Activated CD4-positive, CD25-positive, alpha-beta regulatory T cell treated with anti-CD3 and anti-CD28 coated beads, Interleukin-2, amount 50 U/mL, for 72 hours (primary cell): ENCODE measurements at places on chromosomes 13 and 19.
A peak's percentile ranks its signal among the peaks of the same experiment; 100 is the strongest.

DNA sequence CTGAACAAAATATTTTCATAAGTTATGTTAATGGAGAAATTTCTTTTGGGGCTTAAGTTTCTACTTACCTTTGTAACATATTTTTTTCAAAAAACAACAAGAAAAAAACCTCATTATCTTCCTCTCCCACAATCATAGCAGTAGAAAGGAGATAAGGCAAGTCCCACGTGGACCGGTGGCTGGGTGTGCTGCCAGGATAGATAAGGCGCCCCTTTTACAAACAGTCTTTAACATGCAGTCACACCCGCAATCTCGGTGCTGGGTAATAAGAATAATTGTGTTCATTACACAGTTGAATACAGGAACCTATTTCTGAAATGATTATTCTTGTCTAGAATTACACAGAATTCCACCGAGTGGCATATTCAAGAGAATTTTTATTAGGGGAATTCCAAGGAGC is 1202.3 kb downstream of the UQCRFS1 start:
- no peak for DNase-seq

DNA sequence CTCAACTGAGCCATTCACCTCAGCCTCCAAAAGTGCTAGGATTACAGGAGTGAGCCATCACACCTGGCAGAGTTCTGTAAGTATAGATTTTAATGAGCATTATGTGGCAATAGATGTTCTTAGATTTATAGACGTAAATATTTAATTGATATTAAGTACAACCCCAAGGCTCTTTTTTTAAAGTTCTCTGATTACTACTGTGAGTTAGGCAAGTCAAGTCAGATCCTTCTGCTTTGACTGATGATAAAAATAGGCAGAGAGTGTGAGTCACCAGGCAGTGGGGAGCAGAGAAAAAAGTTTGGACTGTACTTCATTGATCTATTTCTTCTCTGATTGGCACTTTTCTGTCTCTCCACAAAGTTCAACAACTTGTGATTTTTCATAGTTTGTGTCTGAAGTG is 1379.9 kb downstream of the UQCRFS1 start:
- DNase-seq, result no peak

GRCh38 chr13:87274209-87274819 is 396.9 kb upstream of the SLITRK5 start:
- DNase-seq, result no peak

- no peak for DNase-seq
Observed at GRCh38 chr19:39826311-39826945, 7.5 kb downstream of the DYRK1B start.

DNA sequence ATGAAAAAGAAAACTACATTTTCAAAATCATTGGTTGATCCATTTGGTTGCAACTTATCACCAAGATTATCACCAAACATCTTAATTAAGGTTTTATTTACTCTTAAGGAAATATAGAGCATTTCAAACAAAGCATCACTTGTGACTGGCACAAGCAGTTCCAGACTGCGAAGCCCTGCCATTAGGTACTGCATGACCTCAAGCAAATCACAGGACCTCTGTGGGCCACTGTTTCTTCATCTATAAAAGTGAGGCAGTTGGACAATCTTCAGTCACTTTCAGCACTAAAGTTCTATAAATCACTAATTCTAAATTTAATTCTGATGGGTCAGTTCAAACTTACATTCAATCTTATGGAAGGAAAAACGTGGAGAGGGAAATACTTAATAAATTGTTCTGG is 2.0 kb downstream of the ELF1 start:
- no peak for DNase-seq

GRCh38 chr13:31160857-31161556 is 697 bp downstream of the HSPH1 start:
- peak; percentile 63 for DNase-seq

- DNase-seq, result no peak
Observed at GRCh38 chr13:94170145-94170571, 309.3 kb downstream of the DCT start.

- DNase-seq, result no peak
Observed at GRCh38 chr13:109348519-109349258, 437.7 kb downstream of the IRS2 start.

- no peak for DNase-seq
Observed at GRCh38 chr13:97879646-97880310, 73.7 kb upstream of the IPO5 start.

DNA sequence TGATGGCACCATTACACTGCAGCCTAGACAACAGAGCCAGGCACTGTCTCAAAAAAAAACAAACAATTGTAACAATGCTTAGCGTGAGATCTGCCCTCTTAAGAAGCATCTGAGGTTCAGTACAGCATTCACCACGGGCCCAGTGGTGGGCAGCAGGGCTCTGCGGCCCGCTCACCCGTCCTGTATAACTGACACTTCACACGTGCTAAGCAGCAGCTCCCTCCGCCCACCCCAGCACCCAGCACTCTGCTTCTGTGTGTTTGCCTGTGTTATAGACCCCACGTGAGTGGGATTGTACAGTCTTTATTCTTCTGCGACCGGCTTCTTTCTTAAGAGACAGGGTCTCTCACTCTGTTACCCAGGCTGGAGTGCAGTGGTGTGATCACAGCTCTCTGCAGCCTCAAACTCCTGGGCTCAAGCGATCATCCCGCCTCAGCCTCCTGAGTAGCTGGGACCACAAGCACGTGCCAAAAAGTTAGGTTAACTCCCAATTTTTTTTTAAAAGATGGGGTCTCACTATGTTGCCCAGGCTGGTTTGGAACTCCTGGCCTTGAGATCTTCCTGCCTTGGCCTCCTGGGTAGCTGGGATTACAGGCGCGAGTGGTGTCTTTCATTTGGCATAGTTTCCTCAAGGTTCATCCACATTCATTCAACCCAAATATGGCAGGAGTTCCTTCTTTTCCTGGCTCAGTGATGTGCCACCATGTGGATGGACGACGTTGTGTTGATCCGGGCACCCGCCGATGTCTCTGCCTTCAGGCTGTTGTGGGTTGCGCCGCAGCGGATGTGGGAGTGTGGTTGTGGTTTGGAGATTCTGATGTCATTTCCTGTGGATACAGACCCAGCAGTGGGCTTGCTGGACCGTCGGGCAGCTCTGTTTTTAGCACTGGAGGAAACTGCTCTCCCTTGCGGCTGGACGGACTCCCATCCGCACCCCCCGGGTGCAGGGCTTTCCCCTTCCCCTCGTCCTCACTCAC is 170.0 kb downstream of the KDM4B start:
- DNase-seq, result peak; percentile 88

DNA sequence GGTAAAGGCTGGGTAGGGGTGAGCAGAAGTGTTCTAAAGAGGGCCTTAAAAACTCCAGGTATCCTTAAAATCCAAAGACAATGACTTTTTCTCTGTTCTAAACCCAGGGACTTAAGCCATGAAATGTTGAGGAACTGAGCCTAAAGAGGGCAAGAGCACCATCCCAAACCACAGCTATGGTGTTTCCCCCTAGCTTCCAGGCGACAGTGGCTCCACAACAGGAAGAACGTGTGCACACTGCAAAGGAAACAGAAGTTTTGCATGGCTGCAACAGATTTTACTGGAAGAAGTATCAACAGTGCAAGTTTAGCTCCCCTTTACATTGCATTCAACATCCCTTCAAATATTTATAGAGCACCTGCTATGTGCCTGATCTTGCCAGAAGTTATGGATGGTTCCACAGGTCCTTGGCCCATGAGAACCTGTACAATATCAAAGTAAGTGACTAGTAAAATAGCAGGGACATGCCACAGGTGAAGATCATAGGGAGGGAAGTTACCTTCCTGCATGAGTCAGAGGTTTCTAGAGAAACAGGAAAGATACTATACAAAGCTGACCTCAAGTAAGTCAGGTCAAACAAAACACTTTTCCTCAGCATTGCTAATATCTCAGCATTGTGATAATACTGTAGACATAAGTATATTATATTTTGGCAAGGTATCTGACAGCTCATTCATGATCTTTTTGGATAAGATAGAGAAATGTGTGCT is 8.4 kb upstream of the KCTD12 start:
- DNase-seq, result no peak

DNA sequence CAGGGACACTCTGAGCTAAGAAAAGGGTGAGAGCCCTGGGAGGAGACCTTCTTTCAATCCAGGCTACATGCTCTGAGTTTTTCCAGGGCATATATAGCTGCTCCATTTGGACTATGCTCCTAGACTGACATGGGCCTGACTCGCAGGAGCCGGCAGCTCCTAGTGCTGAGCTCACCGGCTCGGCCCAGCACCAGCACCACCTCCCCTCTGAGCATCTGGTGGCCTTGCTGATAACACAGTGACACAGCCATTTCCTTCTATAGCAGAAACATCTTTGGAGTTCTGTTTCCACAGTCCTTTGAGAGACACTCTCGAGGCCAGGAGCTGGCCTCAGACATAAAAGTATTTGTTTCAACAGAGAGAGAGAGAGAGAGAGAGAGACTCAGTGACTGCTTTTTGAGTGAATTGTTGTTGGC is 184.9 kb downstream of the TM9SF2 start:
- DNase-seq, result no peak

DNA sequence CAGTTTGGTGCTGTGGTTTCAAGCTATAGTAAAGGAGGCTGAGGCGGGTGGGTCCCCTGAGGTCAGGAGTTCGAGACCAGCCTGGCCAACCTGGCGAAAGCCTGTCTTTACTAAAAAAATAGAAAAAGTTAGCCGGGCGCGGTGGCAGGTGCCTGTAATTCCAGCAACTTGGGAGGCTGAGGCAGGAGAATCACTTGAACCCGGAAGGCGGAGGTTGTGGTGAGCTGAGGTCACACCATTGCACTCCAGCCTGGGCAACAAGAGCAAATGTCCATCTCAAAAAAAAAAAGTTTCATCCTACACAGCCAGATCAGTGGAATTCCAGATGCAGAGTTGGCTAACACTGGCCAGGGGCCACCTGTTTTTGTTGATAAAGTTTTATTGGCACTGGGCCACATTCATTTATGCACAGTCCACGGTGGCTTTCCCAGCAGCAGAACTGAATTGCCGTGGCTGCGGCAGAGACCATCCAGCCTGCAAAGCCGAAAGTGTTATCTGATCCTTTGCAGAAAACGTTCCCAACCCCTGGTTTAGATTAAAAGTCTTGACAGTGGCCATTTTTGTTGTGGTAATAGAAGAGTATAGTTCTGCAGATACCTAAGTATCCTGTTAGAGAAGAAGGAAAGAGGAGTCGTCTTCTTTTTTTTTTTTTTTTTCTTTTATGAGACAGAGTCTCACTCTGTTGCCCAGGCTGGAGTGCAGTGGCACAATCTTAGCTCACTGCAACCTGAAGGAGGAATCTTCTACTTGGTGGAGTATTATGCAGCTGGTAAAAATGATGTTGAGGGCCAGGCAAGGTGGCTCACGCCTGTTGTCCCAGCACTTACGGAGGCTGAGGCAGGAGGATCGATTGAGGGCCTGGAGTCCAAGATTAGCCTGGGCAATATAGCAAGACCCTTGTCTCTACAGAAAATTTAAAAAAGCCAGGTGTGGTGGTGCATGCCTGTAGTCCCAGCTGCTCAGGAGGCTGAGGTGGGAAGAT is 8.7 kb downstream of the NCLN start:
- DNase-seq, result no peak

- DNase-seq, result no peak
Observed at GRCh38 chr13:73220966-73221720, 162.3 kb downstream of the KLF5 start.

GRCh38 chr13:60944016-60944415 is 471.6 kb downstream of the PCDH20 start:
- no peak for DNase-seq

- DNase-seq, result no peak
Observed at GRCh38 chr13:49185264-49185663, 34.9 kb upstream of the MLNR start.

DNA sequence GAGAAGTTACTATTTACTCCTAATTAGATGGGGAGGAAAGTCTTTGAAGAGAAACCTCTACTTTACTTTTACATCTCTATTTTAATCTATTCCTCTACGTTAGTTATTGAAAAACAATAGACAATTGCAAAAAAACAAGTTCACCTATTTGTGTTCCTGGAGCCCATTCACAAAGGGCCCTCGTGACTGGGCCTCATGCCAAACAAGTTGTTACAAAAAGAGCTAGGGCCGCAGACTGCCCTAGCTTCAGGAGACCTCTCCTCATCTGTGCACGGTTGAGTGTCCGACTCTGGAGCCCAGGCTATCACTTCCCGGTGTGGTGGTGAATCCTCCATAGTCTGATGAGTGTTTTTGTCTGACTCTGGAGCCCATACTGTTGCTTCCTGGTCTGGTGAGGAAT is 190.9 kb downstream of the ZNF486 start:
- no peak for DNase-seq
